ENCODE measurements at places on chromosomes 7 and 10.

- DNase-seq: no peak
Measured at GRCh38 chr7:105408791-105409410, 20.2 kb upstream of the SRPK2 start.

DNA sequence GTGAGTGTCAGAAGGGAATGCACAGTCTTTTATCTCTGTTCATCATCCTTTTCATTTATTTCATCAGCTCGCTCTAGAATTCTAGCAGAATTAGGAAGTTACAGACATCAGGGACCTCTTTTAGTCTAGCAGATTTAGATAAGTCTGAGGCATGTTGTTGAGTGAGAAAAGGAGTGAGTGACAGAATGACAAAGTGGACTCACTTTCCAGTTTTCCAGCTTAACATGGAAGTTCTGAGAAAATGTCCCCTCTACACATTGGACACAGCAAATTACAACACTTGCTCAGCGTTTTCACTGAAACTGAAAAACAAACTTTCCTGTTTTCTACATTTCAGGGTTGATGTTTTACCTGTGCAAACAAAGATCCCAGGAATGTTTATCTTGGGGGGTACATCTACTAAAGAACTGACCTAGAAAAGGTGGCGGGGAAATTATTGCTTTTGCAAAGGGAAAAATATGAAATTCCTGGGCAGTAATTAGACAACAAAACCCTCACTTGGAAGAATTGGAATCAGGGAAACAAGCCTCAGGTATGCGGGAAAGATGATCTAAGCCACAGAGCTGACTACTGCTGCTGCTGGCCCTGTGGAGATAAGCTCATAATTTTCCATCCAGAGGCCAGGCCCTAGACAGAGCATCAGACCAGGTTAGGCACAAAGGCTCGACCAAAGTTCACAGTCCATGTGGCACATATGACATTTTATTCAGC lies 14.6 kb upstream of the CYP3A5 start:
- no peak for DNase-seq

GRCh38 chr10:31431021-31431420 lies 112.0 kb downstream of the ZEB1 start:
- no peak for DNase-seq

DNA sequence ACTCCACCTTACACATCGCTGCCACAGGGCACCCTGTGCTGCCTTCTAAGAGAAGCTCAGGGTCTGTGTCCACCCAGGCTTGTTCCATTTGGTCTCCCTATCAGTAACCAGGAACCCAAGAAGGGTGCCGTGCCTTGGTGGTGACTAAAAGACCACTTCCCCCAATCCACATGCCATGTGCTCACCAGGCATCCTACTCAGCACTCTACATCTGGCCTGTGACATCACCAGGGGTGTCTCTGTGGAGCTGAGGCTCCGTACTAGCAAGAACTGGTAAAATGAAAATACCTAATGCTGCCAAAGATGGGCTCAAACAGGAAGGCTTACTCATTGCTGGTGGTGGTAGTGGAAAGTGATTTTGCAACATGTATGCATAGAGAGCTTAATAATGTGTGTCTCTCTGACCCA lies 19.0 kb upstream of the C10orf71 start:
- DNase-seq: peak; percentile 16

GRCh38 chr7:157990226-157990880 lies 597.3 kb downstream of the PTPRN2 start:
- DNase-seq: no peak

GRCh38 chr7:6159097-6159483 lies 113.3 kb downstream of the CYTH3 start:
- no peak for DNase-seq

- DNase-seq: no peak
Measured at GRCh38 chr7:21939136-21939857, 6.4 kb downstream of the CDCA7L start.

DNA sequence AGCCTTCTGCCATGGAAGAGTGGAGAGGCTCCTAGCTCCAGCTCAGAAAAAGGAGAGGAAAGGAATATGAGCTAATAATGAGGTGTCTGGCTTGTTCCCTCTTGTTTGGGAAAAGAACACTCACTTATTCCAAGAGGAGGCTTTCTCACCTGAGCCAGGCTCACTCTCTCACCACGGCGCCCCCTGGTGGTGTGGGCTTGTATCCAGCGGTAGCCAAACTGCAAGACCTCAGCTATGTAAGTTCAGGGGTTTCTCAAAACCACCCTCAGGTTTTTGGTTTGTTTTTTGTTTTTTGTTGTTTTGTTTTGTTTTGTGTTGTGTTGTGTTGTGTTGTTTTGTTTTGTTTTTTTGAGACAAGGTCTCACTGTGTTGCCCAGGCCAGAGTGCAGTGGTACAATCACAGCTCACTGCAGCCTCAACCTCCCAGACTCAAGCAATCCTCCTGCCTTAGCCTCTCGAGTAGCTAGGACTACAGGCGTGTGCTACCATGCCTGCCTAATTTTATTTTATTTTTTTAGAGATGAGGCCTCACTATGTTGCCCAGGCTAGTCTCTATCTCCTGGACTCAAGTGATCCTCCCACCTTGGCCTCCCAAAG lies 124.0 kb downstream of the TMEM130 start:
- DNase-seq: peak; percentile 54

GRCh38 chr7:46131916-46132795 lies 211.1 kb upstream of the IGFBP3 start:
- peak; percentile 33 for DNase-seq

DNA sequence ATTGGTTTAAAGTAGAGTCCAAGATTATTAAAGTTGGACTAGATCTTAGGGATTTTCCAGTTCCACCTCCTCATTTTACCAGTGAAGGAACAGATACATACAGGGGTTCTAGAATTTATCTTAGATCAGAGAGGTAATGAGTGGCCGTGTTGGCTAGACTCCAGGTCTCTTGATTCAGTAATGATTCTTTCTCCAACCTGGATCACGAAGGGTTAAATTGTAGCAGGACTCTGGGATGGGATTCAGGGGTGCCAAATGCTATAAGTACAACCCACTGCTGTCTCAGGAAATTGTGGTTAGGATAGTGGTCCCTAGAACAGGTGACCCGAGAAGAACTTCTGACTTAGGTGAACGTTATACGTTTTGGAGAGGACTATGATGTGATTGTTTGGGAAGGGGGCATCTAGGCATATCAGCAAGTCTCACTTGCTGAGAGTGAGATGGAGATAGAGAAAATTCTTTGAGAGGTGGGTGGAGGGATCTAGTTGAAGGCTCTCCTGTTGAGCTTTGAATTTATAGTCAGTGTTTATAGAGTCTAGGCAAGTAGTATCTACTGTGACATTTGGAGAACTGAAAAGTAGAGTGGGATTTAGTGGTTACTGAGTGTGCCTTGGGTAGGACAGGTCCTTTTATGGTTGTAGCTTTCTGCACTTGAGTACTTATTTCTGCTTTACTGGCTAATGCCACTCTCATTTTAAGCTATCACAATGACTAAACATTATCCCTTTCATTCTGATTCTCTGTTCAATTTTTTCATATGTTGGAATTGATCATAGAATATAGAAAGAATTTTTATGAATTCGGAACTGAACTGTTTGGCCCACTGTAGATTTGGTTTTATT lies 58.3 kb downstream of the ST7 start:
- DNase-seq: no peak

DNA sequence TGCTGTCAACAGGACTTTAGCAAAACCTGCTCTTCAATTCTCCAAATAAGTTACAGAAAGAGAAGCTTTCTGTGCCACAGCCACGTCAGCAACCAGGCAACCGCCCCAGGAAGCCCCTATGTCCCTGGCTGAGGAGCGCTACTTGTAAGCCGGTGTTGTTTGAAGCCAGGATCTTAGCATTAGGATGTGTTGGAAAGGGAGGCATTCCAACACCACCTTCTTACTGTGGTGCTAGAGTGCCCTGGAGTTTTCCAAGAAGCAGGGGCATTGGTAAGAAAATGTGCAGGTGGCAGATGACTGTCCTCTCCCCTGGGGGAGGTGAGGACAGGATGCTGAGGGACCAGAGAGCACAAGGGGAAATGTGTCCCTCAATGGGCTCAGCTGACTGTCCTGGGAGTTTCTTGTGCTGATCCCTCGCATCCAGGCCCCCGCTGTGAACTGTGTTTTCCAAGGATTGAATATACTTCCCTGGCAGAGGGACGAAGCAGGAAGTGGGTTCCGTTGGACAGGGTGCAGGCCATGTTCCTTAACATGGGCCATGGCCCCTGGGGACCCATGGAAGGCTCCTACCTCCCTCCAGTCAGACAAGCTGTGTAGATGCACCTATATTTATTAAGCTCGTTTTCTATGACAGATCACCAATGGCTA lies 139.6 kb upstream of the GDF10 start:
- DNase-seq: no peak

DNA sequence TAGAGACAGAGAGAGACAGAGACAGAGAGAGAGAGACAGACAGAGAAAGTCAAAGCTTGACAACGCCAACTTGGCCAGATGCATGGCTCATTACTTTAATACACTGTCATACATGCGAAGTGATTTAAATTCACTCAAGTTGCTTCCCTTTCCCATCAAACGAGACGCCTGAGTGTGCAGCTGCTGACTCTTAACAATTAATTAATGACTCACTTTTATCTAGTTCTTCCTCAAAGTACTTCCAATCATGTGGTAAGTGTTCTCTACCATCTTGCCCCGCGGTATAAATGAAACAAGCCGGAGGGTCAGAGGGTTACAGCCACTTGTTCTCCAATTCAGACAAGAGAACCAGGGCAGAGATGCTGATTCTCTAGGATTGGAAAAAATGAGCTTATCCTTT lies 90.8 kb downstream of the SFMBT2 start:
- DNase-seq: no peak

DNA sequence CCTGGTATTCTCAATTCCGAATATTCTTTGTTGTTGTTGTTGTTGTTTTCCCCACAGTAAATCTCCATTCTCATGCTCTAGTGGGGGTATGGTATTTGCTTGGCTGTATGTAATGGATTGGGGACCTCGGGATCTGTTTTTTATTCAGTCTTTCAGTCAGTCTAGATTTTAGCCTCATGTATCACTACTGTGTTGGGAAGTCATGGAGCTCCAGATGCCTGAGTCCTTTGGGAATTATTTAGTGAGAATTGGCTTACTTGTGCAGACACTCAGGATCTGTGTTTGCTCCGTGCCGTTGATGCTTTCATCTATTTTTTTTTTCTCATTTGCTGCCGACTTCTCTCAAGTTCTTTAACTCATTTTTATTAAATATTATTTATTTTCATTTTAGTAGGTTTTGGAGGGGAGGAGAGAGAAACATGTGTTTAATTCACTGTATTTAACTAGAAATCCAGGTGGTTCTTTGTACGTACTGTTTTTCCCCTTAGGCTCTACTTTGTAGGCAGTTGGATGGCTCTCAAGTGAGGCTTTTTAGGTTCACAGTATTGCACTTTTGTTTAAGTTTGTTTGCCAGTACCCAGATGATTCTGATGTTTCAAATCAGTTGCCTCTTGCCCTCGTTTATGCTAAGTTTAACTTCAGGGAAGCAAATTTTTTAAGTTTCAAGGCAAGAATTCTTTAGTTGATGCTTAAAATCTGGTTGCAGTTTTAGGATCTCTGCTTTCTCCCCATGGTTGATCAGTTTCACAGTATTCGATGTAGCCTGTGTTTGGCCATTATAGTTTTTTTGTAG lies 36.9 kb downstream of the ZNRF2 start:
- DNase-seq: no peak

DNA sequence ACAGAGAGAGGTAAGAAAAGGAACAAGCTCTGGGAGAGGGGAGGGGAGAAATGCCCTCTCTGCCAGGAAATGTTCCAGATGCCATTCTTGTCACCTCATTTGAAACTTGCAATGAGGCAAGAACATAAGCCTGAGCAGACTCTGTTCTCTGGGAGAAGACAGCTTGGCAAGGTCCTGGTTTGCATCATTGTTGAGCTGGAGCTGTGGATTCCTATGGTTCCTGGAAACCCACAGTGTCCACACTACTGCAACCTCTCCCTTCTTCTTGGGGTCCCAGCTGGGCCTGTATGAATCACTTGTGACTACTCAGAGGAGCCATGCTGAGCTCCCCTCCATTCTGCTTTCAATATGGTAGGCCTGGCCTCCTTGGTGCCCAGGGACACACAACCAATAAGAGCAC lies 60.8 kb upstream of the HECTD2 start:
- no peak for DNase-seq

GRCh38 chr10:31678575-31679516 lies 249.8 kb downstream of the ARHGAP12 start:
- DNase-seq: no peak

DNA sequence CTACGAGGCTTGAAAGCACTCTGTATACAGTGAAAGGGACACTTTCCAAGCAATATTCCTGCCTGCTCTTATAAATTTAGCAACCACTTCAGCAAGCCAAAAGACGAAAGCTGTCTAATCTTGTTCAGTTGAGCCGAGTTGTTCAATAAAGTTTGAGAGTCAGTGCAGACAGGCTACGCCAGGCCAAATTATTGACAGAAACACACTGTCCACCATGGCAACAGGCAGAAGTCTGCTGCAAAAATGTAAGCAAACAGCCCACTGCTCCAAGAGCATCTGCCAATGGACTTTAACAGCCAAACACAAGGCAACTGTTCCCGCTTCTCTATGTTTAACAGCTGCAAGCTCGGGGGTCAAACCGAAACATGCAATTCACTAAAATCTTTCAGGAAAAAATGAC lies 85.7 kb downstream of the GLI3 start:
- DNase-seq: peak; percentile 92

DNA sequence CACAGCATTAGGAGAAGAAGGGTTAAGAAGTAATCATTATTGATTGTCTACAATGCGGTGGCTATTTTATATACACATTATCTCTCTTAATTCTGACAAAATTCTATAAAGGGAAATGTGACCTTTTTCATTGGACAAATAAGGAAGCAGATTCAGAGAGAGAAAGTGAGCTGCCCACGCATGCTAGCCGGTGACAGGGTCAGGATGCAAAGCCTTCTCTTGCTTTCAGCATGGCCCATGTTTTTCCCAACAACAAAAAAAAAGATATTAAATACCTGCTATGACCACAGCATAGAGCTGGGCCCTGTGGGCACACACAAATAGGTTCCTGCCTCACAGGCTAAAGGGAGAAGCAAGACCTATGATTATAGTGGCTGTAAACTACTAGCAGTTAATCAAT lies 66.8 kb downstream of the PPP1R3C start:
- DNase-seq: no peak

DNA sequence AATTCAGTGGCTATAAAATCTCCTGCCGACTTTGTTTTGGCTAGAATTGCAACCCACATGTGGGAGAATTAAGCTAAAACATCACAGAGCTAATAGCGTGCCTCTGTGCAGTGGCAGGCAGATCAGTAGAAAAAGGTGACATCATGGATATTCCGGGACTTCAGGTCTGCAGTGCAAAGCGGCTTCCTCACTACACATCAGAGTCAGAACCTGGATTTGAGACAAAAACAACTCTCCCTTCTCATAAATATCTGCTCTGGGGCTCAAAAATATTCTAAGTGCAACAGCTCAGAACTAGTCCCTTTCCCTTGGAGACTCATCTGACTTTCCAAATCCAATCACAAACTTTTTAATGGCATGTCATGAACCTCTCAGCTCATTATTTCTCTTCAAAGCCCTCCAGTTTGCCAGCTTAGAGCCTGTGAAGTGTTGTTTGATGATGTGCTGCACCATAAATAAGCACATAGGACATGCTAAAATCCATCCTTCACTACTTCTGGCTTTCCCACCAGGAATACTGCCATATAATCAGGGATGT lies 337.1 kb downstream of the RNLS start:
- DNase-seq: peak; percentile 48

- no peak for DNase-seq
Measured at GRCh38 chr7:3552499-3552898, 251.4 kb downstream of the SDK1 start.

GRCh38 chr10:690372-691161 lies 1.1 kb upstream of the DIP2C start:
- no peak for DNase-seq

- DNase-seq: no peak
Measured at GRCh38 chr10:43955002-43955596, 306.4 kb upstream of the ZNF32 start.
